CD4-positive, alpha-beta T cell treated with Interferon alpha-2 for 1 hour (primary cell): ENCODE measurements at places on chromosomes 2 and 18.

DNA sequence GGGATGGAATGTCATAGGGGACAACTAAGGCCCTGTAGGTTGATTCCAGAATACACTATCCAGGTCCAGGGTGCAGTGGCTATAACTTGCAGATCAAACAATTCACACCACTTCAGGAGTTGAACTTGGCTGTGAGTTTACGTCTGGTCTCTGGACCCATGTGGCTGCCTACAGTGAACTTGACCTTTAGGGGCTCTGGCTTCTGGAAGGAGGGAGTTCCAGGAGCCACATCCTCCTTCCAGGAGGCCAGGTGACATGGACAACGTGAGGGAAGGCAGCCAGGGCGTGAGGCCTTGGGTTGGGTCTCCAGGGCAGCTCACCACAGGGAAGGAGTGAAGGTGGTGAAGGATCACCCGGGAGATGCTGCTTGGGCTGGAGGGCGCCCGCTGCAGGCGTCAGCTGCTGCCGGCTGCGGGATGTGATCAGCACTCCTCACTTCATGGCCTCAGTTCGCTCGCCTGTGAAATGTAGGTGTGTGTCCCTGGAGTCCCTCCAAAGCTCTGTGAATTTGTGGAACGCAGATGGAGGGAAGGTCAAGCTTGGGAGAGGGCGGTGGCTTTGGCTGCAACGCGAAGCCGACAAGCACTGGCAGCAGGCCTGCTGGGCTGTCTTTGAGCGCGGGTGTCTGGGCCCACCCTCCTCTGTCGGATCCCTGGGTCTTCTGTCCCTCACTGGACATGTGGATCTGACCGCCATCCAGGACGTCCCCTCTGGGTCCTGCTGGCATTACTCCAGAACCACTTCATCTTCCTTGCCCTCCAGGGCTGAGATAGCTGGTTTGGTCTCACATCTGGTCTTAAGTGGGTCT is 146.5 kb downstream of the GLI2 start:
- DNase-seq, result no peak

- DNase-seq, result no peak
Measured at GRCh38 chr18:32482117-32482516, 11.4 kb upstream of the GAREM1 start.

- no peak for DNase-seq
Measured at GRCh38 chr2:43819491-43820163, 19.0 kb downstream of the ABCG5 start.

DNA sequence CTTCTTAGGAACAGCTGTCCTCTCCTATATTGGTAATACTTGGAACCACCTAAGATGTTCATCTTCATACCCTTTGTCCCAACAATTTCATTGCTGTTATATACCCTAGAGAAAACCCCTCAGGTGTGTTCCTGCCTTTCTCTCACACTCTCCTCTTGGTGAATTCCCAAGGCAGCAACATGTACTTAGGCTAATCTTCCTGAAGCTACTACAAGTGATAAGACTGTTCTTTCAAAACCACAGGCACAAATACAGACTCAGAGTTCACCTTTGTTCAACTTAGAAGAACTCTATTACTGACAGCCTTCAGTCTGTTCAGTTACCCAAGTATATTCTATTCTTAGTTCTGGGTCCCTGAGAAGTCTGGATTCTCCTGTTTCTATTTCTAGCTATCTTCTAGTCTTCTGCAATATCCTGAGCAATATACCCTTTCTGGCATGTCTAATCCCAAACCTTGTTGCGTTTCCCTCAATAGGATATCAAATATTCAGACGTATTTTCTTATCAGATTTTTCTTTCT is 247.7 kb upstream of the STON1 start:
- DNase-seq, result no peak

- DNase-seq, result no peak
Measured at GRCh38 chr2:236575510-236575909, 5.9 kb downstream of the ACKR3 start.

DNA sequence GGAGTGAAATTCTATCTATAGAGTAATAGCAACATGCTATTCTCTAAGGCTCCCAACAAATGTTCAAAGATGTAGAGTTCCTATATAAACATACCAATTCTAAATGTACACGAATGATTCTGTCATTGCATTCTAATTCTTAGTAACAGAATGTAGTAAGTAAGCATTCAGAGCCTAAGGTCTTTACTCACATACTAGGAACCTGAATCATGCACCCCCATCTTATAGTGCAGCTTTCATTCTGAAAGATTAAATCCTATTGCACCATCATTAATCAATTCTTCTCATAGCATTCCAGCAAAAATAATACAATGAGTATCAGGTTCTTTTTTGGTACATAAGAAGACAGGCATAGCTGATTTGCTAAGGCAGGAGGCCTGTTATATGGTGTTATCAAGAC is 230.0 kb downstream of the NCKAP5 start:
- DNase-seq, result no peak

DNA sequence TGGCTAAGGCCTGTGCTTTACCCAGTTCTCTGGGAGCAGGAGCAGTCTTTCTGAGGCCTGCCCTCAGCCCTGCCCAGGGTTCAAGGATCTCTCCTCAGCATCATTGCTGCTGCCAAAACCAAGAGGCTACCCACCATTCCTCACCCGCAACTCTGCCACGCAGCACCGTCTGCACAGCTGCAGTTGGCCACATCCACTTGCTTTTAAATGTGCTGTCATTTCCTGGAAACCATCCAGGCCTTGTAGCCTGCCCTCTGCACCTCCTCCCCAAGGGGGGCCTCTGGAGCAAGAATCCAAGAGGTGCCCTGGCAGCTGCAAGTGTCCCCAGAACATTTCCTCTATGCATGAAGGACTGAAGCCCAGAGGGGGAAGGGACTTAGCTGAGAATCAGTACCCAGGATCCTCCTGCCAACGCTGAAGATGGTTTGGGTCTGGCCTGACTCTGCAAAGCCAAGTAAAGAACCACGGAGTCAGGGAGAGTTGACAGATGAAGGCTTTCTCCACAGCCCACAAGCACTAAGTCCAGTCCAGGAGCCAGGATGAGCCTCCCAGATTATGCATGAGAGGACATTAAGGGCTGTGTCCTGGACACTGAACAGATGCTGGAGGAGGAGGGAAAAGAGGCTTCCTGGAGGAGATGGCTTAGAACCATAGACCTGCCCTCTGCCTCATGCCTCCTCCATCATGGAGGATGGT is 14.9 kb downstream of the EMX1 start:
- DNase-seq, result no peak

GRCh38 chr2:64400733-64401528 is 53.0 kb upstream of the LGALSL start:
- DNase-seq, result no peak

- DNase-seq, result no peak
Measured at GRCh38 chr2:197972061-197972460, 167.7 kb downstream of the PLCL1 start.

DNA sequence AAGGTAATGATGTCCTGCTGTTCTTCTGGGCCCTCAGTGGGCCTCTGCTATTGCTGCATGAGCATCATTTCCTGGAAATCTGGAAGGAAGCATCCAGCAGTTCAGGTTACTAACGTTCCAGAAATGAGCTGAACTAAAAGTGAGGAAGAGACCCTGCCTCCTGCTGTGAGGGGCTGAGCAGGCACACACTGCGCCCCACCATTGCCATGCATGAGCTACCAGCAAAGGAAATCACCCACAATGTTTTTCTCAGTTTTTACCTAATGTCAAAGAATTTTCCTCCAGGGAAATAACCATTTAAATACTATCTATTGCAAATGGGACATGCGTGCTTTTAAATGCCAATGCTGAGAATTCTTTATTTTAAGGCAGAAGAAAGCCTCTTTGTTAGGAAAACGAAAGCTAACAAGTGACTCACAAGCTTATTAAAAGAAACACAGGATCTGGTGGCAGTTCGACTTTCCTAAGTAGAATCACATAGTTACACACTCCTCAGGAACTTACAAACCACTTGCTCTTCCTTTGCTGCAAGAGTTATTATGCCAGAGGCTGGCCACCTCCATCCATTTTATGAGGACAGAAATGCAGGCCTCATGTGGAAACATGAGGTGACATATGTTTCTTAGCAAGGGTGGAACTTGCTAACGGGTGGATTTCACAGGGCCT is 152.6 kb upstream of the TTC39C start:
- no peak for DNase-seq

DNA sequence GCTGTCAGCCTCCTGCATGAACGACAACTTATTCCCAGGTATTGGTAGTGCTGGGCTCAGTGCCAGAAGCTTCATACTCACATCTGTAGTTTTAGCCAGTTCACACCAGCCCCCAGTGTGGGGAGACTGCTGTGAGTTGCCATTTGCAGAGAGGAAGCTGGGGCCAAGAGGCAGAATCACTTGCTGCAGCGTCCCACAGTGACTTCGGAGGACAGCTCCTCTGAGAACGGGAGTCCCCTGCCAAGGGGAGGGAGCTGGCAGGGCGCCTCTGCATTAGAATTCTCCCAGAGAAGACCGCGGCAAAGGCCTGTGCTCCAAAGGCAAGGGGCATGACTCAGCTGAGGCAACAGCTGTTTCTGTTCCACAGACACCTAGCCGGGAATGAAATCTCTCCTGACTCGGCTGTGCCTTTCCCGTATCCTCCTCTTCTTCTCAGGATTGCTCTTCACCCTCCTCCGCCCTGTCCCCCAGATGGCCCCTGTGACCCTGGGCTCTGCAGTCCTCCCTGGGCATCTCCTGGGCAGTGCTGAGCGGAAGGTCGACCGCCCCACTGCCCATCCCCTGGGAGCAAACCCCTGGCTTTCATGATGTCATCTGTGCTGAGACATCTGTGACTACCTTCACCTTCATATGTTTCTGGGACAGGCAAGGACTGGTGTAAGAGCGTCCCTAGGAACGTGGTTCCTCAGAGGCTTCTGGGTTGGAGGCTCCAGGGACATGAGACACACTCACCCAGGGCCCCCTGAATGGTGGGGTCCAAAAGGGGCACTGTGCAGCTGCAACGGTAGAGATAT is 18.0 kb downstream of the MAL start:
- DNase-seq, result no peak

DNA sequence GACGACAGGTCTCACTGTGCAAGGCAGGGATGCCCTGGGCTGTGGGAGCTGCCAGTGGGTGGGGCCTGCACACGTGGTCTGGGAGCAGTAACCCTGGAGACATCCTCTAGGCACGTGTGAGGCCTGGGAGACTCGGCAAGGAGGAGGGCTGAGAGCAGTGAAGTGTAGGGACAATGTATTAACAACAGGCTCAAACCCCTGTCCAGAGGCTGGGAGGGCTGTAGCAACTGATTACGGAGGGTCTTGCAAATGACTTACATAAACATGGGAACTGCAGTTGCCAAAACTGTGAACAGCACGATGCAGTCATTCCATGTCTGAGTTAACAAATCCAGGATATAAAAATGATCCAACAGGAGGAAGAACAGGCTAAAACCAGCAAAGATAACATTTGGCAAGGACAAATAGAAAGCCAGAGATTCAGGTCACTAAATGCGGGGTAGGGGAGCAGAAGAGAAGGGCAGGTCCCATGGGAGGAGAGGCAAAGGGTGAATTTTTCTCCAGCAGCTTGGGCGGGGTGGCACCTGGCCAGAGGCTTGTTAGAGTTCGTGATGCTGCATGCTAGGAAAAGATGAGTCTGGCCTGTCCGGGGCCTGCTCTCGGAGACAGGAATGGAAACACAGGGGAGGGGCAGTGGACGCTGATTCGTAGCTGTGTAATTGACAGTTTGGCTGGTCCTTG is 44.9 kb downstream of the CYP27C1 start:
- DNase-seq, result no peak

DNA sequence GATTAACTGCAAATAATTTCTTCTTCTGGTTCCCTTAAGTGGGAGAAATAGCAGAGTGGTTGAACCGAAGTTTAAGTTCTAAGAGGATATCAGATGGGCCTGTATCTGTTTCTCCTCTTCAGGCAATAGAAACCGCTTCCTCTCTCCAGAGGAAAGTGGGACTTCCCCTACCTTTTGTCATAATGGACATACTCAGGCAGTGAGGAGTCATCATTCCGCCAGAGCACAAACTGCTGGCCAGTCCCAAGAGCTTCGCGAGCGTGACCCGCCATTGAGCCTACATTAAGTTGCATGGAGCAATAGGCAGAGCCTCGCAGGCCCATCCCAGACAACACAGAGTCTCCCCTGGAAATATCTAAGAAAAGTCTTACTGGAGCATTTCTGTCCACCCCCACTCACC is 158.9 kb downstream of the LDLRAD4 start:
- DNase-seq, result peak; percentile 57

DNA sequence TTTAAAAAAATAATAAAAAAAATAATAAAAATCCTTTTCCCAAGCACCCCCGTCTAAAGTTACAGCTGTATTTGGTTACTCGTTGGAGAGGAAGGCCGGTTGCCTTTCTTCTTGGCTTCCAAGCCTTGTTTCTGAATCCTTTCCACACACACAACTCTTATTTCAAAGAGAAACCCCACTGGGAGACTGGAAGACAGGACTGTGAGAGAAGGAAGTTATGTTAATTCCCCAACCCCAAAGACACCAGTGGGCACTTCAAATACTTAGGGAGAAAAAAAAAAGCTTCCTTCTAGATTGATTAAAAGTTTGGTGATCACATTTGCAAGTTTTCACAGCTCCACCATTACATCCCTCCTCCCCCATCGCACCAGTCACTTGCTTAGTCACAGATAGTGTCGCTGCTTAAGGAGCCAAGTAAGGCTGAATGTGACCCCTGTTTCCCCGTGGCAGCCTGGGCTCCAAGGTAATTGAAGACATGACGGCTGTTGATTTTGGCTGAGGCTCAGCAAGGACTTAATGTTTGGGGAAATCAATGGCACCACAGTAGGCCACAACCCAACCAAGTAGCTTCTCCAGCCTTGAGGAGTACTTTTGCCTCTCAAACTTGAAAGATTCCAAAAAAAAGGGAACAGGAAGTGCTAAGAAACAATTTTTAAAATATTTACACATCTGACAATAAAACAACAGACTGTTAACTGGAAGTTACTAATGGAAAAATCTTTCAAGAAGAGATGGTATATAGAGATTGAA is 40.8 kb upstream of the FRZB start:
- no peak for DNase-seq

DNA sequence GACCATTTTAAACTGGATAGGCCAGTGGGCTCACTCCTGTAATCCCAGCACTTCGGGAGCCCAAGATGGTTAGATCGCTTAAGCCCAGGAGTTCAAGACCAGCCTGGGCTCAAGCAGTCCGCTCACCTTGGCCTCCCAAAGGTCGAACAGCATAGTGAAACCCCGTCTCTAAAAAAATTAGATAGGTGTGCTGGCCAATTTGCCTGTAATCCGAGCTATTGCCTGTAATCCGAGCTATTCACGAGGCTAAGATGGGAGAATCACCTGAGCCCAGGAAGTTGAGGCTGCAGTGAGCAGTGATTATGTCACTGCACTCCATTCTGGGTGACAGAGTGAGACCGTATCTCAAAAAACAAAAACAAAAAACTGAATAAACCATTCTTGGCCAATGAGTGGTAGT is 52.6 kb upstream of the EMILIN2 start:
- DNase-seq, result no peak

DNA sequence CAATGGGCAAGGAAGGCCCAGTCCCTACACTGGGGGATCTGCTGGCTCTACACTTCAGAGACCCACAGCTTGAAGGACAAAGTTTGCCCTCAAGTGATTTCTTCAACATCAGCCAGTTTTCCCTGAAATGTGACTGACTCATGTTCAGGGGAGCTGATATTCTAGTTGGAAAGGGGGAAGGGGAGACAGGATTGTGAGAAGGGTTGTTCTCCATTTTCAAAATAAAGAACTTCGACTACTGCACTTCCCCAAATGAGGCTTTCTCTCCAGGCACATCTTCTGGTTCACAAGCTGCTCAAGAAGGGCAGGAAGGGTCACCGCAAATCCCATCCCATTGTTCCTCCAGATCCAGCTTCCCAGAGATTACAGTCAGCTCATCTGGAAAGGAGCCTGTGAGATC is 117.6 kb downstream of the BCL2L11 start:
- peak; percentile 3 for DNase-seq

GRCh38 chr2:144683107-144683753 is 163.3 kb upstream of the ZEB2 start:
- DNase-seq, result no peak
